ENCODE measurements at places on chromosomes 7 and 10.
A peak's percentile ranks its signal among the peaks of the same experiment; 100 is the strongest.

- no peak for DNase-seq
These were observed 164.0 kb downstream of the SH2D4B start for GRCh38 chr10:80701706-80702105.

GRCh38 chr7:81173766-81174281 is 255.0 kb upstream of the SEMA3C start:
- peak; percentile 63 for DNase-seq

DNA sequence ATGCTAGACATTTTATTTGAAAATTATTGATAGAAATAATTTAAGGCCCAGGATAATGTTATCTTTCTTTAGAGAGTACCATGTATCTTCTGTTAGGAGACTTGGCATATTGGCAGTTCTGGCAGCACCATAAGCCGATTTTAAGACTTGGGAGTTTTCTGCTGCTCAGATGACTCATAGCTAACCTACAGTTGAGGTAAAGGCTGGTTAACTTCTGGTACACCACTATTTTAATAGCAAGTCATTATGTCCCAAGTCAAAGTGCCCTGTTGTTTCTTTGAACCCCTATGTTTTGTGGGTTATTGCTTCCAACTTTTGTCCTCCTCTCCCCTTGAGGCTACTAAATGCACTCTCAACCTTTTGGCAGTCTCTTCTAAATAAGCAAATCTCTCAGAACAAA is 25.2 kb downstream of the ATRNL1 start:
- no peak for DNase-seq

GRCh38 chr7:129855234-129855673 is 97.5 kb downstream of the UBE2H start:
- no peak for DNase-seq

- no peak for DNase-seq
These were observed 8.1 kb downstream of the CHN2 start for GRCh38 chr7:29202651-29203069.
